ENCODE measurements at places on chromosomes 1 and 21.

GRCh38 chr1:6488602-6489382 is 2.7 kb downstream of the PLEKHG5 start:
- no peak for DNase-seq

DNA sequence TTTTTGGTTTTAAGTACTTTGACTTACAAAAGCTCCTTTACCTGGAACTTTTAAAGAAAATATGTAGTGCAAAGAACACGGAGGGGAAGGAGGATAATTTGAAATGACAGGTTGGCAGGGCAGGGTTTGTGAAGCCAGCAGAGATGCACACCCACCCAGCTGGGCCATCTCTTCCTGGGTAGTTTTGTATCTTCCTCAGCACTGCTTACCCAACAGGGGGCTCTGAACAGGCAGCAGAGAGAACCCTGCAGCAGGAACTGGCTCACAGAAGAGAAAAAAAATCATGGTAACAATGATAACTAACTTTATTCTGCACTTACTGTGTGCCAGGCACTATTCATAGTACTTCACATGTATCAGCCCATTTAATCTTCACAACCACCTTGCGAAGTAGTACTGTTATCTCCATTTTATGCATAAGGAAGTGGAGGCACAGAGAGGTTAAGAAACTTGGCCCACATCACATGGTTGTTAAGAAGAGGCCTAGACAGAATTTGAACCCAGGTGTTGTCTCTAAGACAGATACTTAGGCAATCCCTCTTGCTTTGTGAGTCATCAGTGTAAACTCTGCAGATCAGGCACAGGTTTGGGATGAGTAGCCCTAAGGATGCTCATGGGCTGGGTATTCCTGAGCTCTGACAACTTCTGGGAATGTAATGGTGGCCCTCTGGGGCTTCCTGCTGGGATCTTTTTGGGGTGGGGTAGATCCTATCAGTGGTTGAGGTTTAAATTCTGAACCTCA is 60.8 kb downstream of the ELK4 start:
- DNase-seq: no peak

DNA sequence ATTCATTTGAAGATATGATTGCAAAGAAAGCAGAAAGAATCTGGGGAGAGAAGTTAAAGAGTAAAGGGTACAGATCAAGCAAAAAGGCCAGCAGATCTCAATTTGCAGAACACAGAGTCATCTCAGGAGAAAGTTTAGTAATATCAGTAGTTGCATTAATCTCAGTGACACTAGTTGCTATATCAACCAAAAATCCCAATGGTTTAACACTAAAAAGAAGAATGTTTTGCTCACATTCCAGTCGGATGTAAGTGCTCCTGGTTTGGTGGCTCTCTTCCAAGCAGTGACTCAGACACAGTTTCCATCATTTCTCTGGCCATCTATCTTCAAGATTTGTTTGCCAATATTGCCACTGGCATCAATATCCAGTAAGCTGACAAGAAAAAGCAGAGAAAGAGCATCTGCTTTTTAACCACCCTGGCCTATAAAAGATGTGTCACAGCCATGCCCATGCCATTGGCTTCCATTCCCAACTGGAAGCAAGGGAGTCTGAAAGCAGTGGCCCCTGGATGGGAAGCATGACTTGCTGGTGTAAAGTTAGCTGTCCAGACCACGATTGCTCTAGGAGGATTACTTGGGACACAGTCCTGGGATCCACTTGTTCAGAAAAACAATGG is 45.5 kb upstream of the AIM2 start:
- DNase-seq: no peak

GRCh38 chr1:67429011-67429527 is 1.1 kb downstream of the SERBP1 start:
- peak; percentile 36 for DNase-seq

DNA sequence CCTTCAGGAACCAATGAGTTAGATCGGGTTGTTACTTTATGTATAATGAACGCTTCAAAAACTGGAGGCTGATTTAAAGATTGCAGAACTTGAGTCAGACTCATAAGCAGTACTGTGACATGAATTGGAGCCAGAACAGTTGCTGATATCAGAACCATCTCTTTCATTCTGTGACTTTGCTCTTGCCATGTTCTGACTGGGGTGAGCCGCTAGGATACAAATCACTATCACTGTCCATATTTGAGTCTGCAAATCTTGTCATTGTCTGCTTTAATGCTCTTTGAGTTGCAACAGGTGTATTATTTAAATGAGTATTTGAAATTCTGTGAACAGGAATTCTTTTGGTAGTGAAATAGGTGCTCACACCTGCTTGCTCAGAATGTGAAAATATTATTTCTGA is 52.5 kb downstream of the LRIG2 start:
- DNase-seq: no peak

GRCh38 chr1:206455289-206455665 is 15.0 kb upstream of the IKBKE start:
- DNase-seq: no peak

GRCh38 chr21:34946916-34947534 is 102.1 kb downstream of the RUNX1 start:
- no peak for DNase-seq

GRCh38 chr1:25098717-25099116 is 133.6 kb downstream of the SYF2 start:
- DNase-seq: no peak

GRCh38 chr1:19765623-19766022 is 34.1 kb downstream of the TMCO4 start:
- DNase-seq: no peak

DNA sequence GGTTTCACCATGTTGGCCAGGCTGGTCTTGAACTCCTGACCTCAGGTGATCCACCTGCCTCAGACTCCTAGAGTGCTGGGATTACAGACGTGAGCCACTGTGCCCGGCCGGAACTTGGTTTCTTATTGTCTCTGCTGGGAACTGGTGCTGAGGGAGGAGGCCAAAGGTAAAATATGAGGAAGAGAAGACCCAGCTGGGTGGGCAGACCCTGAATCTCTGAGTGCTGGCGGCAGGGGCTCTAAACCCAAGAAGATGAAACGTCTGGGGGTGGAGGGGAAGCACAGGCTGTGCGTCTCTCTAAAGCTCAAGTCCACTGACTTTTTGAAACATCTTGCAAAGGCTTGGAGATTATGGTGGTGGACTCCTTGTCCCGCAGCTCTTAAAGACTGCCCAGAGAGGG is 82.0 kb upstream of the TLR5 start:
- no peak for DNase-seq

- no peak for DNase-seq
Measured at GRCh38 chr21:36350282-36350910, 30.4 kb downstream of the MORC3 start.

GRCh38 chr1:167983797-167984420 is 47.0 kb upstream of the MPC2 start:
- DNase-seq: no peak

DNA sequence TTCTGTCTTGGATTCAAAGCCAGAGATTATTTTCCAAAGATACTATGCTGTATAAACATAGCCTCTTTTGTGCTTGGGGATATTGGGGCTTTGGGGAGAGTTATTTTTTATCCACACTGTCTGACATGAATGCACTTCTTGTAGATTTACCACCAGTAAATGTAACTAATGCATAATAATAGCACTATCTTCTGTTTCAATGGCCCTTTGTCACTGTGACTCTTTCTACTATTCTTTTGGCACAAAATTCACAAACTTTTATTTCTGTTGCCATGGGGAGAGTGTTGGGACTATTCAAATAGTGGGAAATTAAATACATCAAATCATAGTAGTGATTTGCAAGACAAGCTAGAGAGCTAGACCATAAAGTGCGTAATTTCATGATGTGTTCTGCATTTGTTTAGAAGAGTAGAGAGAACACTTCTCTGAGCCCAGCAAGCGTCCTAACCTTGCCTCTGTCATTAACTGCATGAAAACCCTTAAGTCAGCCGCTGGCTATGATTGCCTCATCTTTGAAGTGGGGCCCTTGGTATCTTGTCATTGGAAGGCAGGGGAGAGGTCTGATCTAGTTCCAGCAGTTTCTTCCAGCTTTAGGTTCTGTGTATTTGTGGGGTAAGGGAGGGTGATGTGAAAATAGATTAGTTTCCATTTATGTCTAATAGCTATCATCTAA is 154.4 kb downstream of the HHAT start:
- no peak for DNase-seq

DNA sequence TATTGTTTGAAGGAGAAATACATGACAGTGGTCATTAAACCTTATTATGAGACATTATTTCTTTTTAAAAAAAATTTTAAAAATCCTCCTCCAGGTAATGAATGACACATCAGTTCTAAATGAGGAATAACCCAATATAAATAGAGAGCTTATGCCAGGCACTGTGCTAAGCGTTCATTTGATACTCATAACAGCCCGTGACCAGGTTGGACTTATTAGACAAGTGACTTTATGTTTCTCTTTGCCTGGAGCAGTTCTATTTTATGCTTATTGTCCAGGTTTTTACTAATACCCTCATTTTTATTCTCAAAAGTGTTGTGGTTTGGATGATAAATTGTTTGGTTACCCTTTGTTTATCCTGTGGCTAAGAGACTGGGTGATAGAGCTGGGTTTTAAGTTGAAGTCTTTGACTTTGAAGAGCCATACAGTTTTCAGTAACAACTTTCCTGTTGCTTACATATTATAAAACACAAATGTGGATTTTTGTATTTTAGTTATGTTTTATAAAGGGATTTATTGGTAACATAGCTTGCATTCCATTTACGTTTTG is 84.2 kb downstream of the RABGAP1L start:
- no peak for DNase-seq

- DNase-seq: no peak
Measured at GRCh38 chr1:246724731-246725095, 504 bp downstream of the SCCPDH start.

- DNase-seq: no peak
Measured at GRCh38 chr1:32159189-32159588, 20.3 kb upstream of the TXLNA start.

GRCh38 chr1:97461782-97462181 is 459.1 kb downstream of the DPYD start:
- DNase-seq: no peak

GRCh38 chr1:159646687-159647086 is 59.1 kb downstream of the APCS start:
- no peak for DNase-seq

DNA sequence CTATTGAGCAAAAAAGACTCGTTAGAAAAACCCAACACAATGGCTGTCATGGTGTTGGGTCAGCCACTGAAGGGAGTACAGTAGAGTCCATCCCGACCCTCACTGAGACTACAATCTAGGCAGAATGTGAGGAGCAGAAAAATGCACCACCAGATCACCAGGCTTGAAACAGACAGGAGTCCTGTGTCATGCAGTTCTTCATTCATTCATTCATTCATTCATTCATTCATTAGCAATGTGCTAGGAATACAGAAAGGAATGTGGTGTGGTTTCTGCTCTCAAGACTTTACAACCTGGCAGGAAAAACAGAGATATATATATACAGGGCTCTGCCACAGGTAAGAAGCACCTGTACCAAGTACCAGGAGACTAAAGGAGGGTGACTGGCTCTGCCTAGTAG is 392.3 kb downstream of the OMA1 start:
- DNase-seq: no peak

DNA sequence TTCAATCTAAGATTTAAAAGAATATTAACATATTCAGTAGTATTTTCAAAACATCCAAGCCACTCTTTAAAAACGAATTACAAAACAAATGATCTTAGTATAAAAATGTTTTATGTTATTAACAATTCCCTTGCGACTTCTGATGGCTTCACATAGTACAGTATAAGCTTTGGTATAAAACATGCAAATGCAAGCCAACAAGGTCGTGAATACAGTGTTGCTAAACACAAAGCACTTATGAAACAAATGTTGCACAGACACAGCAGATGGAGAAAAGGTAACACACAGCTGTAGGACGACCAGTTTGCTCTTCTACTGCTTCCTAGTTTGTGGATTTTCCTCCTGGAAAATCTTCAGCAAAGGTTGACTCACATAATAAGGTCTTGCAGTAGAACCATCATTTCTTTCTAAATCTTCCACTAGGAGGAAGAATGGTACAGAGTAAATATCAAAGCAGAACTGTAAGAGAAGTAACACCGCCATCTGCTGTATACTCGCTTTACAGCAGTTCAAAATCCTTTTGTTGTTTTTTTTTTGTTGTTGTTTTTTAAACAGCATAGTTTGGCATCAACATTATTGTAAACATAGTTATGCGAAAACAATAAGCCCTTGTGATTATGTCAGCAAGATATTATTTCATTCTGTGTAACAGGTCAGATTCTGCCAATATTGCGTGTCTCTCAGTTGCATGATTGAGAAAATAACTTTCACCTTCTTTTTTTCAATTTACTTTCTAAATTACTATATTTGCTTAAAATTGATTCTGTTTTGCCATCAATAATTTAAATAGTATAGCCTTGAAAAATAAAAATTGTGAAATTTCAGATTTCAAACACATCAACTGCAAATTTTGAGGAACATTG is 69.5 kb downstream of the LHX8 start:
- DNase-seq: no peak

- no peak for DNase-seq
Measured at GRCh38 chr1:171431994-171432393, 53.3 kb upstream of the PRRC2C start.

All from CD4-positive, alpha-beta T cell treated with Interleukin-1 beta for 1 hour (primary cell).